ENCODE measurements at places on chromosomes 4 and X.

GRCh38 chrX:54423161-54423888 is 16.9 kb upstream of the TSR2 start:
- no peak for DNase-seq

DNA sequence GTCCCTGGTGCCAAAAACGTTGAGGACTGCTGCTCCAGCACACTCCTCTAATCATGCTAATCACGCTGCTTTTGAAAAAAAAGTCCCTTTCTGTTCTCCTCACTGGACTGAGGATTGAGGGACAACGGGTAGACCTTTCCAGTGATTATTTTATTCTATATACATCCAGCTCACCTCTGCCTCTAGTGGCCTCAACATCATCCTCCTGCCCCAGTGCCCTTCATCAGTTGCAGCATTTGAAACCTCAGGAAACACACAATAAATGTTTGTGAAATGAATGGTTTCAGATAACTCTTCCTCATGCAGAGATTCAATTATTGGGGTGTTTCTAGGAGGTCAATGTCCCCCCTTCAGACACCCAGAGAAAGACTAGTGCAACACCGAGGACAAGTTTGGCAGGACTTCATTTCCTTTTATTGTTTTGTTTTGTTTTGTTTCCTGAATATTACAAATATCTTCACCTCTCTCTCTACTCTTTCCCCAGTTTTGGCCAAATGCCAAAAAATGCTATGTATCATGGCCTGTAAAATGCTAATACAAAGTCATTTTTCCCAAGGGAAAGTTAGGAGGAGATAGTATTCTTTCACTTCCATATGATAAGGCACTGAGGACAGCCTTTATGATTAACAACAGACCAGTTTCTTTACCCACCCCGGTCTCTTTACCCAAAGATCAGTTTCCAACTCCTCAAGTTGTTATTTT is 460.1 kb upstream of the SLIT2 start:
- DNase-seq: no peak

DNA sequence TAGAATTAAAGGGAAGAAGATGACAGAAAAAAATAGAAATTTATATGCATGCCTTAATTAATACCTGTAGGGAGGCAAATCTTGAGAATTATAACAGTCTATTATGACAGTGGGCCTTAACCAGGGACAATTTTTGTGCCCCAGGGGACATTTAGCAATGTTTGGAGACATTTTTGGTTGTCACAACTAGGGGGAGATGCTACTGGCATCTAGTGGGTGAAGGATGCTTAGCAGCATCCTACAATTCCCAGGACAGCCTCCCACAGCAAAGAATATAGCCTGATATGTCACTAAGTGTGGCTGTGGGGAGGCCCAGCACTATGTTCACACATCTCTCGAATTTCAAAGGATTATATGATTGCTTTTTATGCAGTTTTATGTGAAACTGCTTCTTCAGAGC is 10.5 kb downstream of the GPR82 start:
- no peak for DNase-seq

GRCh38 chrX:56783450-56783831 is 54.4 kb downstream of the NBDY start:
- DNase-seq: no peak

GRCh38 chr4:159823743-159824142 is 720.9 kb downstream of the RAPGEF2 start:
- DNase-seq: no peak

- no peak for DNase-seq
These were observed 133.8 kb upstream of the ATP6AP2 start for GRCh38 chrX:40446921-40447320.

DNA sequence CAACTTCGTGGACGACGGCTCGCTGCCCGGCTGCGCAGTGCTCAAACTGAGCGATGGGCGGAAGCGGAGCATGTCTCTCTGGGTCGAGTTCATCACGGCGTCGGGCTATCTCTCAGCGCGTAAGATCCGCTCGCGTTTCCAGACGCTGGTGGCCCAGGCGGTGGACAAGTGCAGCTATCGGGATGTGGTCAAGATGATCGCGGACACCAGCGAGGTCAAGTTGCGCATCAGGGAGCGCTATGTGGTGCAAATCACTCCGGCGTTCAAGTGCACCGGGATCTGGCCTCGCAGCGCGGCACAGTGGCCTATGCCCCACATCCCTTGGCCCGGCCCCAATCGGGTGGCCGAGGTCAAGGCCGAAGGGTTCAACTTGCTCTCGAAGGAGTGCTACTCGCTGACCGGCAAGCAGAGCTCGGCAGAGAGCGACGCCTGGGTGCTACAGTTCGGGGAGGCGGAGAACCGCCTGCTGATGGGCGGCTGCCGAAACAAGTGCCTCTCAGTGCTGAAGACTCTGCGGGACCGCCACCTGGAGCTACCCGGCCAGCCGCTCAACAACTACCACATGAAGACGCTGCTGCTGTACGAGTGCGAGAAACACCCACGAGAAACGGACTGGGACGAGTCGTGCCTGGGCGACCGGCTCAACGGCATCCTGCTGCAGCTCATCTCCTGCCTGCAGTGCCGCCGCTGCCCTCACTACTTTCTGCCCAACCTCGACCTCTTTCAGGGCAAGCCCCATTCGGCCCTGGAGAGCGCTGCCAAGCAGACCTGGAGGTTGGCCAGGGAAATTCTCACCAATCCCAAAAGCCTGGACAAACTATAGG is 1.5 kb downstream of the MAB21L2 start:
- no peak for DNase-seq

DNA sequence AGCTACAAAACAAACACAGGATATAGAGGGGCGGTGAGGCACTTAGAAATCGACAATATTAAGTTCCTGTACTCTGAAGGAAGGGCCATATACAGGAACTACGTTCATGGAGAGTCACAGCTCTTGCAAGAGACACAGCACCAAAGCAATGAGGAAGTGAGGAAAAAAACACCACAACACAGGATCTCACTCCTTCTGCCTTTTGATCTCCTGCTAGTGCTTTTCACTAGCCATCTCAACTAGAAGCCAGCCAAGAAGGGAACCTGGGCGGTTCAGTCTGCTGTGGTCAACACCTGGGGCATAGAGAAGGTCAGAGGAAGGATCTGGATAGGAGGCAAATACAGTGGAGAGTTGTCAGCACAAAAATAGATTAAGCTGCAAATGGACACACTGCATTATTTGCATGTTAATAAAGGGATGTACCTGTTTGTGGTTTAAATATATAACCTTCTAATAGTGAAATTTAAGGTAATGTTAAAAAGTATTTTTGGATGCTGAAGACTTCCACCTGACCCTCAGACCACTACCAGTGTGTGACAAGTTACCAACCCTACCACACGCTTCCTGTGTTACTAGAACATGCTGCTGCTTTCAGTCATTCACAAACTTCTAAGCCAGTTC is 104.6 kb downstream of the DTHD1 start:
- DNase-seq: no peak

DNA sequence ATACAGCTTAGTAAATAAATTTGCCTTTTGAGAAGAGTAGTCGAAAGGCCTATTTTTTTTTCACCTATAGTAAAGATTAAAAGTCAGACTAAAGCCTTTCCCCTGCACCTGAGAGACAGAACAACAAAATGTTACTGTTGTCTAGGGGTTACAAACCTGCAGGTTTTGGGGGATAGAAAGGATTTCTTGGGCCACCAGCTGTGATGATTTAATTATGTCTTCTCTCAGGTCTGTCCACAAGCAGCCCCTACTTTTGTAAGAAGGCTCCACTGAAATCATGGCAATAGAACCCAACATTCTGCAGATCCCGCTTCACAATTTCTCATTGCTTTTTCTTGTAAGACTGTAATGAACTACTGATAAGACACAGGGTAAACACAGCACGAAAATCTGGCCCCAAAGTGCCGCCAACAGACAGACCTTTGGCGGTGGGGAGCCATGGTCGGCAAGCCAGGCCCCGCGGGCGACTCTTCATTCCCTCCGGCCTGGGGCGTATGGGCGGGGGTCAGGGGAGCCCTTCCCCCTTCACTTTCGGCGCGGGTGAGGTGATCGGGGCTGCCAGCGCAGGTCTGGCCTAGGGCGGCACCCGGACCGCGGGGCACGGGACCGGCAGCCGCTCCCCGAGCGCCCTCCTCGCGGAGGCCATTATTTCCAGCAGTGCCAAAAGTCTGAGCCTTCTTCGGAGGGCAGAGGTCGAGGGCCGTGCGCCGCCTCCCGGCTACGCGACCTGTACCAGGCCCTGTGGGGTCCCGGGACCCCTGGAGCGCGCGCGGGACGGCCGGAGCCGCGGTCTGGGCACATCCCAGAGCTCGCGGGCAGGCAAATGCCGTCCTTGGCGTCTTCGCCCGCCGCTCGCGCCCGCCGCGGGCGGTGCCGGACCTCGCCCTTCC is 812 bp upstream of the KDM6A start:
- no peak for DNase-seq

DNA sequence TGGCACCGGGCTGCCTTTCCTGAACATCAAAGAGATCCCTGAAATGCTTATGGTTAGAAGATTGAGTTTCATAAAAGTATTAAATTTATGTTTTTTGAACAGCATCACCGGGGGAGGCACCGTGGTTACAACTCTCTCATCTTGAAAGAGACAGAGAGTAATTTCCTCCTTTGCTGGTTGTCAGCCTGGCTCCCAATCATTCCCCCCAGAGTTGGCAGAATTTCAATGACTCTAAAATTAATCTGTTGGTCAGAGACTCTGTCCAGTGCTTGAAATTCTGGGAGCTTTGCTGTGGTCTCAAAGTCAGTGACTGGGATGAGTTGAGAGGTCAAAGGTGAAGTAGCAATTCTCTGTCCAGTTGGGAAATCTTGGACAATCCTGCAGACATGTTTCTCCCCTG is 135.9 kb downstream of the RAB28 start:
- no peak for DNase-seq

- no peak for DNase-seq
These were observed 154.9 kb downstream of the FRMPD4 start for GRCh38 chrX:12292996-12293765.

- DNase-seq: no peak
These were observed 94.9 kb upstream of the MYOZ2 start for GRCh38 chr4:119040694-119041185.

- no peak for DNase-seq
These were observed 24.3 kb downstream of the LEF1 start for GRCh38 chr4:108144451-108144850.

DNA sequence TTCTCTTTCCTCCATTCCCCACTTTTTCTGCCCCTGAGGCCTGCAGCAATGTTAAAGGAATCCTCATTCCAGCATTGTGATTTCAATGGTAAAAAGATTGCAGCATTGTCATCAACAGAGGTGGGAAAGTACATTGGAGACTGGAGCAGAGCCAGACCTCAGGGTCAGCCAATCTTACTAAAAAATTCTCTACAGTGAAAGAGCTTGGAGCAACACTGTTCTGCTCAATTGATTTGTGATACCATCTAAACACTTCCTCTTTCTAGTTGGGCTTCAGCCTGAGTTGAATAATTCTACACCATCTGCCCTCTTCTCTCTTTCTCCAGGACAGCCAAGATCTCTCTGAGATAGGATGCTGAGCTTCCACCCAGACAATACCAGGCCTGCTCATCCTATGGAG is 176.5 kb downstream of the AR start:
- DNase-seq: no peak

DNA sequence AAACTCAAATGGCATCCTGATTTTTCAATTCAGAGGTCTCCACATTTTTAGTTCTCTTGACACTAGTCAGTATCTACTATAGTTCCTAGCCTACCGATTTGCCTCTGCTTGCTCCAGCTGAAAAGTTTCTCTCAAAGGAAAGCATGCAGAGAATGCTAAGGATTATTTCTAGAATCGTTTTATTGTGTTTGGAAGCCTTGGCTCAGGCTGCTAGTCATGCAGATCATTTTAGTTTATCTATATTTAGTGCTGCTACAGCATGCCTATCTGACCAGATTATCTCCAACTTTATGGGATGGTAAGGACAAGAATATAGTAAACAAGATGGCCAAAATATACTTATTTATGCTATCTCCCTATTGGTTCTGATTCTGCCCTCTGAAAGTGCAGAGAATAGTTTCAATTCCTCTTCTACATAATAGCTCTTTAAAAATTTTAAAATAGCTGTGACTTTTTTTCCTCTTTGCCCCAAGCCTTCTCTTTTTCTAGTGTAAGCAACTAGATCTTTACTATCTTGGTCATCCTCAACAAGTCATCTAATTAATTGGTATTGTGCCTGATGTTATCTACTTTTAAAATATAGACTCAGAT is 15.7 kb upstream of the DRP2 start:
- no peak for DNase-seq

DNA sequence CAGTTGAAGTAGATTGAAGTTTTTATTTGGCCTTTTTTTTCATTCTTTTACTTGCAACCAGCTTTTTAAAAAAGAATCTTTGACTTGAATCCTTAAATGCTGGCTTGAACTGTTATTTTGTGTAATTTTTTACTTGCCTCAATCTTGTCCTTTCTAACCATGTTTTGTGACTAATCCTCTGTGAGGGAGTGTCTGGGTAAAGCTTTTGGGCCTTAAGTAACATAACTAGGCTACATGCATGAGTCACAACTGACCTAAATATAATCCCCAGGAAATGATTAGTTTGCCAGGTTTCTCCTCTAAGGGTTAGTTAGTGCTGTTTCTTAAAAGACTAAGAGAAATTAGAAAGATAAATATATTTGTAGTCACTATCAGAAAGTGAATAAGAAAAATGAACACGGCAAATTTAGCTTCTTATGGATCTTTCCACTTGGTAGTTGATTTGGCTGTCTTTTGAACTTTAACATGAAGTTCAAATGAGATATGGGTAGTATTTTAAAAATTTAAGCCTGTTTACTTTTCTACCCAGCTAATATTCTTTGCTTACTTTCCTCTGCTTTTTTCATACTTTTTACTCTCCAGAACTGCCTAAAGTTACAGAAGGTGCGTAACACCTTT is 13.0 kb downstream of the EXOC1 start:
- DNase-seq: no peak

- no peak for DNase-seq
These were observed 46.9 kb downstream of the KIF4A start for GRCh38 chrX:70336767-70337166.

DNA sequence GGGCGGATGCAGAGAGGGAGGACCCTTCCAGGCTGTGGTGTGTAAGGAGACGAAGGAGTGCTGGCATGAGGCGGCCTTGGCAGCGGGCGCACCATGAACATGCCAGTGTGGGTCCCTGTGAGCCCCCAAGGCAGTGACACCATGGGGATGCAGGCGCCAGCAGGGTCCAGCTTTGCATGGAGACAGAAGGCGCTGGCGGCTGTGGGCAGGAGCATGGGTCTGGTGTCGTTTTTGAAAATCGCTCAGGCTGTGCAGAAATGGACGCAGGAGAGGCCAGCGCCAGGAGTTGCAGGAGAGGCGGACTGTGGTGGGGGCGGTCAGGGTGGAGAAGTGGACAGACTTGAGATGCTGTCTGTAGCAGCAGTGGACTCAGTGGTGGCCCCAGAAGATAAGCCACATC is 56.1 kb downstream of the PCGF3 start:
- DNase-seq: no peak
